ENCODE measurements at places on chromosomes 11 and 22. TPM values are rescaled to one million over a fixed set of nuclear protein-coding genes. Genes with fewer than 3 reads are reported as not detected.

Gene SC5D
- total RNA-seq: 37.4 TPM

DNA sequence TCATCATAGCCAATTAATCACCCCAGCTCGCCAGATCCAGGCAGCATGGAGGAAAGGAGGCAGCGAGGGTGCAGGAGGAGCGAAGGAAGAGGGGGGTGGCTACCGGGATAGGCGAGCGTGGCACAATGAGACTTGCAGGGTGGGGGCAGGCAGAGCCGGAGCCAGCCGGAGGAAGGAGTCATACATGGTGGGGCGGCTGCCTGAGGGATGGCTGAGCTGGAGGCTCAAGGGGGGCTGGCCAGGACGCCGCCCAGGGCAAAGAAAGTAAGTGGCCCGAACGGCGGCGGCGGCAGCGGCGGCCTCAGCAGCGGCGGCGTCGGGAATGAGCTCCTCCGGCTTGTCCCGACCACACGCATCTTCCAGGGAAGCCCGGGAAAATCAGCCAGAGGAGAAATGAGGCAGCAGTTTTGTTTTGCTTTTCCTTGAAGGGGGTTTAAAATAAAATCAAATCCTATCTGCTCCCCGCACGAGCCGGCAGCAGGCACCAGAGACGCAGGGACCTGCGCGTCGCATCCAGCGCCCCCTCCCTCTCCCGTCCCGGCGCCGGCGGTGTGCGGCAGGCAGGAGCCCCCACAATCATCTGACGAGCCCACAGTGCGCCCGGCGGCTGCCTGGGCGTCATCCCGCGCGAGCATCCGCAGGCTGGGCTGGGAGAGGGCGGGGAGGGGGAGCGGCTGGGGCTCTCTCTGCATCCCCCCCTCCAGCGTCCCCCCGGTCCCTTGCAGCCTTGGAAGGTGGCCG is 263.6 kb downstream of the CTTN start:
- DNase-seq: peak; percentile 32

DNA sequence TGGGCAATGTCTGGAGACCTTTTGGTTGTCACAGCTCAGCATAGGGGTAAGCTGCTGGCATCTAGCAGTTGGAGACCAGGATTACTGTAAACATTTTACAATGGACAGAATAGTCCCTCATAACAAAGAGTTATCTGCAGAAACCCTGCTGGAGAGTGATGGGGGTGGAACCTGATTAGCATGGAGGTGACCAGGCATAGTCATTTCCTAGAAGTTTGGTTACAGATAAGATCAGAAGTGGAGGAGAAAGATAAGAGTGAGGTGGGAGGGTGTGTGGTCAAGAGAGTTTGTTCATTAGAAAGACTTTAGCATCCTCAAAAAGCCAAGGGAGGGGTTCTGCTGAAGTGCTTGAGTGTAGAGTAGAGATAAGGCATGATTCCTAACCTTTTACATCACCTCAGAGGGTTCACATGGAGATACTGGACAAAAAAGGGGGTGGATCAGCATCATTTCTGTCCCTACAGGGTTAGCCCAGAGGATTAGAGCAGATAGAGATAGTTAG is 38.8 kb downstream of the PRDM11 start:
- DNase-seq: no peak

DNA sequence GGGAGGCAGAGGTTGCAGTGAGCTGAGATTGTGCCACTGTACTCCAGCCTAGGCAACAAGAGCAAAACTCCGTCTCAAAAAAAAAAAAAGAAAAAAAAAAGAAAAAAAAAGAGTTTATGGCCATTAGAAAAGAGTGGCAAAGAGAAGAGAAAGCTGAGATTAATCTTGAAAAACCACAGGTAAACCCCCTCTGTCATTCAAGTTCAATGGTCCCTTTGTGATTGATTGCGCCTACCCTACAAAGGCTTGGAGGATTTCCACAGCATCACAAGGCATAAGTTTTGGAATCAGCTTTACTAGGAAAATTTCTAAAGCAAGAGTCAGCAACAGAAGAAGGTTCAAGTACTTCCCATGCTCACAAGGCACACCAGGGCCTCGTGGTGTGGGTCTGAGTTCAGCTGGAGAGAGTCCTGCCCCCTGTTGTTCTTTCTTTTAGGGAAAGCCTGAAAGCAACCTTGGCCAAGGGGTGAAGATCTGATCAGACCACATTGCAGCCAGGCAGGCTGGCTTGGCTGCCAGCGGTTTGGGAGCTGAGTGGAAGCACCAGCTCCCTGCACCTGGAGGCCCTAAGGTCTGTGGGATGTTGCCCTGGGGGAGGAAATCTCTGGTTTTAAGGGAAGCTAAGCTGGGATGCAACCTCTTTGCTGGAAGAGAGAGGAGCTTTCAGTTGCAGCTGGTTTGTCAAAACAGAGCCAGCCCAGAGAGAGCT is 41.8 kb downstream of the SLN start:
- DNase-seq: peak; percentile 25

DNA sequence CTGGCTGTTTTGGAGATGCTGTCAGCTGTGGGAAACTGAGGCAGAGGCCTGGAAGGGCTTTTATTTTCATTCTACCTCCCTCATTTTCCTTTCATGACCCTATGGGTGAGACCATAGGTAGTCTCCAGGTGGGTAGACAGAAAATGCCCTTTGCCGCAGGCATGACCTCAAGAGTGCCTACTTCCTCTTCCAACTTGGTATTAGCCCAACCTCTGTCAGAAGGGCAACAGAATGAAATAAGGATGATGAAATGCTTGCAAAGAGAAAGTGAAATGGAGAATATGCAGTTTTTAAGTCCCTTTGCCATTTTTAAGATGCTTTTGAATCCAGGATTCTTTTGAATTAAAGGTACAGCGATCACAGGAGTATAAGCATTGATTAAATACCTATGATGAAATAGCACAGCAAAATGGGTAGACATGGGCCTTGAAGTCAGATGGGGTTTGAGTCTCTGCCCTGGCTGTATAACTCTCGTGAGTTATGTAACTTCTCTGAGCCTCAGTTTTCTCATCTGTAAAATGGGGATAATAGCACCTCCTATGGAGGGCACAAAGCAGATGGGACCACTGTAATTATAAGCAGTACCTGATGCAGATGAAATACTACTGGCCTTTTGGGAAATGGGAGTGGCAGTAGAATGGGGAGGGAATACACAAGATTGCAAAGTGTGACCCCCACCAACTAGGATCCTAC is 3.7 kb downstream of the ASPHD2 start:
- no peak for DNase-seq

GRCh38 chr11:67278939-67279588 is 10.0 kb upstream of the ANKRD13D start:
- no peak for DNase-seq

GRCh38 chr11:8235925-8236324 is 27.8 kb downstream of the LMO1 start:
- no peak for DNase-seq

- no peak for DNase-seq
Observed at GRCh38 chr11:118672846-118673245, 6.6 kb downstream of the TREH start.

- peak; percentile 41 for DNase-seq
Observed at GRCh38 chr11:9687711-9688477, 24.0 kb downstream of the SWAP70 start.

DNA sequence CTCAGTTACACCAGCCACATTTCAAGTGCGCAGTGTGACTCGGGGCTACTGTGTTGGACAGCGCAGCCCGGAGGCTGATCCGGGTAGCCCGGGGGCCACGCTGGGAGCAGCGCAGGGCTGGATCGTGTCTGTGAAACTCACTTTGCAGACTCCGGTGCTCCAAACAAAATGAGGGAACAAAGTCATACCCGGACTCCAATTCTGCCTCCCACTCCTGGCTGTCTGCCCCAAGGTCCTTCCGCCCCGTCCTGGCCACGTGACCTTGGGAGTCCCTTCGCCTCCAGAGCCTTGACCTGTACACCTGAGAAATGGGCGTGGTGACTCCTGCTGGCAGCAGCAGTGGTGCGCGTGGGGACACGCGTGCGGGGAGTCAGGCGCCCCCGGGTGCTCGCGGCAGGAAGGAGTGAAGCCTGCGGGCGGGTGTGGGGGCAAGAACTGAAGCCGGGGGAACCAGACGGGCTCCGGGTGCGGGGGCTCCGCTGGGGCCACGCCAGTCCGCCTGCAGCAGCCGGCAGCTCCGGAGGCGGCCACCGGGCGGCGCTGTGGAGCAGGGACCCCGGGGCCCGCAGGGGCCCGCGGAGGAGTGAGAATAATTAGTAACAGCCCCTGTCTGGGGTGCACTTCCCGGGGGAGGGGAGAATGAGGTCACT is 42.4 kb downstream of the KCNJ4 start:
- DNase-seq: no peak

GRCh38 chr11:84091212-84091986 is 805.2 kb upstream of the CCDC90B start:
- DNase-seq: no peak

GRCh38 chr11:120121336-120121735 is 16.6 kb downstream of the TRIM29 start:
- no peak for DNase-seq

GRCh38 chr11:45079943-45080719 is 66.3 kb upstream of the PRDM11 start:
- DNase-seq: no peak

DNA sequence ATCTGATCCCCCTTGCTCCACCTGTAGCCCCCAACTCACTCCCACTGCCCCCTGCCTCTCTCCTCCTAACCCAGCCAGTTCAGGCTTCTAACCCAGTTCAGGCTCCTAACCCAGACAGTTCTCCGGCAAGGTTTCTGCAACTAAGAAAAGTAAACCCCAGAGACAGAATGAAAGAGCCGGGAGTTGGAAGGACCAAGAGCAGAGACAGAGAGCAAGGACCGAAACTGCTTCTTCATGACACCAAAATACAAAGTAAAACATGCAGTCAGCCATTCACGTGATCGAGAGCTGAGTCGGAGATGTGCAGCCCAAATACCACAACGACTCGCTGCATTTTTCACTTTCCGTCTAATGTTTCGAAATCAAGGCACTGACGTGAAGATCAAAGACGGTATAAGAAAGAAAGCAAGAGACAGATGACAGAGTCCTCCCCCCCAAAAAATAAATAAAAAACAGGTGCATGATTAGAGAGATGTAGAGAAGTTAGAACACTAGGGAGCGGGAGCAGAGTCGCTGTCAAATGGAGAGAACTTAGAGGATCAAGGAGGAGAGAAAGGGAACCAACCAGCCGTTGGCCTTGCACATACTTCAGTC is 884 bp downstream of the IL10RA start:
- DNase-seq: no peak

DNA sequence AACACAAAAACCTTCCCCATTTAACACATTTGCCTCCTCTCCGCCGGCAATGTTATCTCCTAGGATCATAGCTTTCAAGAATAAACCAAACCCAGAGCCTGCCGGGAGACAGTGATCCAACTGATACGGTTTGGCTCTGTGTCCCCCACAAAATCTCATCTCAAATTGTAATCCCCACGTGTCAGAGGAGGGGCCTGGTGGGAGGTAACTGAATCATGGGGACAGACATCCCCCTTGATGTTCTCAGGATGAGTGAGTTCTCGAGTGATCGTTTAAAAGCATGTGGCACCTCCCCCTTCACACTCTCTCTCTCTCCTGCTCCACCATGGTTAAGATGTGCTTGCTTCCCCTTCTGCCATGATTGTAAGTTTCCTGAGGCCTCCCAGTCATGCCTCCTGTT is 33.3 kb downstream of the RBFOX2 start:
- DNase-seq: peak; percentile 83

All from tongue (tissue), 3 donors.